Activated CD8-positive, alpha-beta memory T cell treated with anti-CD3 and anti-CD28 coated beads for 1 hour (primary cell): ENCODE measurements at places on chromosomes 13 and 19.

GRCh38 chr19:21101521-21102242, 19.7 kb downstream of the ZNF714 start:
- DNase-seq, result no peak

GRCh38 chr13:41835871-41836270, 125.0 kb downstream of the VWA8 start:
- no peak for DNase-seq

DNA sequence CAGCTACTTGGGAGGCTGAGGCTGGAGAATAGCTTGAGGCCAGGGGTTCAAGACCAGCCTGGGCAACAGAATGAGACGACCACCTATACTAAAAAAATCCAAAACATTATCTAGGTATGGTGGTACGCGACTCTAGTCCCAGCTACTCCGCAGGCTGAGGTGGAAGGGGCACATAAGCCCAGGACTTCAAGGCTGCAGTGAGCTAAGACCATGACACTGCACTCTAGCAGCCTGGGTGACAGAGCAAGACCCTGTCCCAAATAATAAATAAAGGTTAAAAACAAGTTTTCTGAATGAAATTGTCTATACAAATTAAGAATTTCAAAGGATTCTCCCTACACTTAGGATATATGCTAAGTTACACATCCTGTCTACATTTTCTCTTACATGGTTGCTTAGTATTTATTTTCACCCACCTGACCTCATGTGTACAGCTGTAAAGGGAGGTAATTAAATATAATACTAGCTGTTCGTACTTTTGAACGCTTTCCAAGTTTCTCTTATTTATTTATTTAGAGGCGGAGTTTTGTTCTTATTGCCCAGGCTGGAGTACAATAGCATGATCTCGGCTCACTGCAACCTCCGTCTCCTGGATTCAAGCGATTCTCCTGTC, 1.6 kb downstream of the SLC25A30 start:
- DNase-seq, result no peak

GRCh38 chr19:6005321-6006069, 27.6 kb upstream of the RANBP3 start:
- DNase-seq, result no peak

- no peak for DNase-seq
Measured at GRCh38 chr13:23580684-23581060, 10.5 kb downstream of the TNFRSF19 start.

DNA sequence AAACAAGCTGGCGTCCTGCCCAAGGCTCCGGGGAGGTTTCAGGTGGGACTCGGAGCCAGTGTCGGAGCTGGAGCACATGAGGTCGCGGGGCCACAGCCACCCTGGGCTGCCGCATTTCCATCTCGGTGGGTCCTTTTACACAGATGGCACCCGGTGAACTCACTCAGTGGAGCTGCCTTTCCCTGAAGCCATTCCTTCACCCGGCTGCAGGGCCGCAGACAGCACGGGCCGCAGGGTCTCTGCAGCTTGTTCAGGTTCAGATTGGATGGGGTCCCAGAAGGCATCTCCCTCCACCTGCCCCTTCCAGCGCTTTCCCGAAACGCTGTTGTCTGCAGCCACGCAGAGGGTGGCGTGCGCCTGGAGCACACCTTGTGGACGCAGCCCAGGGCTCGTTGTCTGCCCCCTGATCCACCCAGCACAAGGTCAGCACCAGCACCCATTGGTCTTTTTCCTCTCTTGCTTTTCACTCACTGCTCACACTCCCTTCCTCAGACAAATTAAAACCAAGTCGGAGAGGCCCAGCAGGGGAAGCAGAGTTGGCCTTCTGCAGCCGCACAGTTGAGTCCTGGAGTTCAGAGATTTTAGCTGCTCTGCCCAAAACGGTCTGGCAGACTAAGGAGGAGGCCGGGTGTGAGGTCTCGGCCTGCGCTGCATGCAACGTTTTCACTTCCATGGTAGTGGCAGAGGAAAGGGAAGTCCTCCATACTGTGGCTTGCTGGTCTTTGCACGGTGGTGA, 18.1 kb downstream of the MCF2L start:
- DNase-seq, result no peak

DNA sequence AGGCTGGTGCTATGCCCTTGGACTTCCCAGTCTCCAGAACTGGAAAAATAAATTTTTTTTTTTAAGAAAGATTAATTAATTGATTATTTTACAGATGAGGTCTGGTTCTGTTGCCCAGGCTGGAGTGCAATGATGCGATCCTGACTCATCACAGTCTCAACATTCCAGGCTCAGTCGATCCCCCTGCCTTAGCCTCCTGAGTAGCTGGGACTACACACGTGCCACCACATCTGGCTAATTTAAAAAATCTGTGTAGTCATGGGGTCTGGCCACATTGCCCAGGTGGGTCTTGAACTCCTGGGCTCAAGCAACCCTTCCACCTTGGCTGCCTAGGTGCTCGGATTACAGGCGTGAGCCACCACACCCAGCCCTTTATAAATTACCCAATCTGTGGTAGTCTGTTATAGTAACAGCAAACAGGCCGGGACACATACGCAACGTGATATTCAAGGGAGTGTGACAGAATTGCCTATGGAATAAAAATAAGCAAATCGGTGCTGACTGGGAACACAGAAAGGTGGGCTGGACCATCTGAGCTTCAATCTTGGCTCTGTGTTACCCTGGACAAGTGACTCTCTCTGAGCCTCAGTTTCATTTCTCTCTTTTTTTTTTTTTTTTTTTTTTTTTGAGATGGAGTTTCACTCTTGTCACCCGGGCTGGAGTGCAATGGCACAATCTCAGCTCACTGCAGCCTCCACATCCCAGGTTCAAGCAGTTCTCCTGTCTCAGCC, 42.8 kb downstream of the PIN1 start:
- DNase-seq, result no peak

- no peak for DNase-seq
Measured at GRCh38 chr13:106474912-106475311, 60.5 kb downstream of the EFNB2 start.

DNA sequence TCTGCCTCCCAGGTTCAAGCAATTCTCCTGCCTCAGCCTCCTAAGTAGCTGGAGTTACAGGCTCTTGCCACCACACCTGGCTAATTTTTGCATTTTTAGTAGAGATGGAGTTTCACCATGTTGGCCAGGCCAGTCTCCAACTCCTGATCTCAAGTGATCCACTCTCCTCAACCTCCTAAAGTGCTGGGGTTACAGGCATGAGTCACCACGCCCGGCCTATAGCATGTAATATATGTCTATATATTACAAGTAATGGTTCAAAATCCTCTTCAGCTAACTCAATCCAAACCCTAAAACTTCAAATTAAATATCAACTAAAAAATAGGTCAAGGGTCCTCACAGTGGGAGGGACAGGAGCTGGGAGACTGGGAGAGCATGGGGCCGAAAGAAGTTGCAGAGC, 28.0 kb downstream of the FPR3 start:
- DNase-seq, result no peak
